ENCODE measurements at places on chromosomes 1 and 21.

GRCh38 chr1:6123083-6123482 lies 57.0 kb downstream of the CHD5 start:
- no peak for DNase-seq

GRCh38 chr21:32562915-32563314 lies 22.4 kb downstream of the TCP10L start:
- no peak for DNase-seq

DNA sequence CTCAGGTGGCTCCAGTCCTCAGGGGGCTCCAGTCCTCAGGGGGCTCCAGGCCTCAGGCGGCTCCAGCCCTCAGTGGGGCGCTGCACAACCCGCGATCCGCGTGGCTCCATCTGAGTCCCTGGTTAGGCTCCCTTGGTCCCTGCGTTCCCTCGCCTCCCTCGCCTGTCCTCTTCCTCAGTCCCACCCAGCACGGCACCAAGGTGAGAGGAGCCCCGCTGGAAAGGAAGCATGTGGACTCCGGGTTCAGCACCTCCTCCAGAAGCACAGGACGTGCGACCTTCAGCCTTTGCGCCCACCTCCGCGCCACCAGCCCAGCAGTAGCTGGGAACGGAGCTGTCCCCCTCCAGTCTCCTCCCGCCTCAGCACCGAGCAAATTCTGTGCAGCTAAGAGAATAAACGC lies 8.1 kb upstream of the OR2M5 start:
- no peak for DNase-seq

DNA sequence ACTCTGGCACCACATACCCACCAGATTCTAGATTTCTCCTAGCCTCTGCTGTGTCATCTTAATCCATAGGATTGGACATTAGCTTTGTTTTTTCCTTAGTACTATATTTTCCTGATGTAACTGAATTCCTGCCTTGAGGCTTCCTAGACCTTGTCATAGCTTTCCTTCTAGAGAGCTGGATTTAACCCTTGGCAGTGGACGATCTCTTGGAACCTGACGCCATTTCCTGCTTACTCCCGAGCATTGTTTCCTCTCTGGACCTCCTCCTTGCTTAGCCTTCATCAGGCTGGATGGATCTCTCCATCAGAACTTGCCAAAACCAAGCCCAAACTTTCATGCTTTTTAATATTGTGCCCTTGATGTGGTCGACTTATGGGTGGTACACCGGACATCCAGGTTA lies 1.5 kb downstream of the APOBEC4 start:
- DNase-seq = no peak

GRCh38 chr21:41241341-41241740 lies 73.4 kb downstream of the BACE2 start:
- no peak for DNase-seq

- DNase-seq = no peak
Observed at GRCh38 chr1:97464305-97464704, 456.5 kb downstream of the DPYD start.

GRCh38 chr1:245090491-245091090 lies 64.2 kb upstream of the KIF26B start:
- no peak for DNase-seq

DNA sequence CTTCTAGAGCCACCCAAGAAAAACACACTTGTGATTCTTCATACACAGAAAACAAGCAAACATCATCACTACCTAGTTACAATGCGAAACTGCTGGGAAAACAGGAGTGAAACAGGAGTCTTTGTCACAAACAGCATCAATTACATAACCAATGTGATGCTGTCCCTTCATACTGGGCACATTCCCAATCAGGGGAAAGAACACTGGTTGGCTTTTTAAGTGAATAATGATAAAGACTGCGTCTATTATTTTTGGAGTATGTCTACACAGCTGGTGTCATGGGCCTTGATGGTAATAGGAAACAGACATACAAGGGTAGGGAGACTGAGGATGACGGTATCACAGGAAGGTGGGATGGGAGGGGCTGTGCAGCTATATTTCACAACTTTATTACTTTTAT lies 43.3 kb downstream of the SIPA1L2 start:
- DNase-seq = no peak

DNA sequence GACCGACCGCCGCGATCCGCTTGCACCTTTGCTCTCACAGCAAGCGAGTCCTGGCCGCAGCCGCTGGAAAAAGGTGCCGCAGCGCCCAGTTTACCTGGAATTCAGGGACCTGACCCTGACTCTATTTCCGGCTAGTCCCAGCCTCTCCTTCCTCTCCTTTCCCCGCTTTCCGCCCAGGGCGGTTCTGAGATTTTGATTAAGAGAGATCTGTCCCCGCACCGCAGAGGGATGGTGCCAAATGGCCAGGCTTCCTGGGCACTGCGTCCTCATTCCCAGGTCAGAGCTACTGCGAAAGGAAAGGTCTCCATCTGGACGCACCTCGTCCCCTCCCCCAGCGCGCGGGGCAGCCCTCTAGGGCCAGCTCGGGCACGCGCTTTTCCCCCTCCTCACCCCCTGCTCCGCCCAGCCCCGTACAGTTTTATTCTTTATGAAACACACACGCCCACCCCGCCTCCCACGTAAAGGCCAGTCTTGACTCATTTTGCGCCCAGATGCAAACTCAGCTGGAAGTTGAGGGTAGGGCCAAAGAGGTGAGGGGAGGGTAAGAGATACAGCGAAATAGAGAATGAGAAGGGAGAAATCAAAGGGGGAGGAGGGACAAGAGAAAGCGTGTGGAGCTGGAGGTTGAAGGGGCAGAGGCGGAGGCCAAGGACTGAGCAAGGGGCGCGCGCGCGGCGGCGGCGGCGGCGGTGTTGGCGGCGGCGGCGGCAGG lies 411.8 kb upstream of the ESRRG start:
- DNase-seq = peak; percentile 39

- peak; percentile 16 for DNase-seq
Observed at GRCh38 chr1:47388891-47389238, 27.2 kb upstream of the FOXE3 start.

DNA sequence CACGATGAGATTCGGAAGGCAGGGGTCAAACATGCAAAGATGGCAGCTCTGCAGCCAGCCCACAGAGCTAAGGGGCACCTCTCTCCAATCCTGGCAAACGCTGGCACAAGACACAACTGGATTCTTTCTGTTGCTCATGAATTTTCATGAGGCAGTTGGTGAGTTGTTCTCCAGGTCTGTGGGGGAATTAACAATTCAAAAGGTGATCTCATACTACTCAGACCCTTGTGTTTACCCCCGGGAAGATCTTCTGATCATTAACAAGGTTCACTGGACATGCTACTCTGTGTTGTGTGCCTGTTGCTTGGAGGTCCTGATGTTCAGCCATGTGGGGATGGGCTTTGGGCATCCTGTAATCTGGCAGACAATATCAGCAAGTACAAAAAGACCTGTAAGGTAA lies 128.9 kb downstream of the HHAT start:
- DNase-seq = no peak

- DNase-seq = no peak
Observed at GRCh38 chr21:34313116-34313515, 50.7 kb upstream of the KCNE2 start.

- DNase-seq = no peak
Observed at GRCh38 chr21:28910280-28910887, 82.3 kb downstream of the LTN1 start.

DNA sequence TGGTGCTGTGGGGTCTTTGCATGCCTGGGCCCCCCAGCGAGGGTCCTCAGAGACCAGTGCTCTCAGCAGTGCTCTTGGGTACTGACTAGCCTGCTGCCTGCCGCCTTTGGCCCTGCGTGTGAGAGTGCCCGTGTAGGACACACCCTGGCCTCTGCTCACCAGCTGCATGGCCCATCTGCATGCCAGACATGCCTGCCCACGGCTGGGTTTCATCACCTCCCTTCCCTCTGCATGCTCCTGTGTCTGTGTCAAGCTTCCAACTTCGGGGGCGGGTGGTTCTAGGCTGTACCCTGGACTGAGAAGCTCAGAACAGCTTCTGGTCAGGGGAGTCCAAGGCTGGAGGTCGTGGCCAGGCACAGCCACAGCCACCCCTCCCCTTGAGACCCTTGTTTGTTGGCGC lies 56.9 kb downstream of the PTPRF start:
- DNase-seq = no peak

Measured in NCI-H510A (cell line).